ENCODE measurements at places on chromosomes 5 and 9.

DNA sequence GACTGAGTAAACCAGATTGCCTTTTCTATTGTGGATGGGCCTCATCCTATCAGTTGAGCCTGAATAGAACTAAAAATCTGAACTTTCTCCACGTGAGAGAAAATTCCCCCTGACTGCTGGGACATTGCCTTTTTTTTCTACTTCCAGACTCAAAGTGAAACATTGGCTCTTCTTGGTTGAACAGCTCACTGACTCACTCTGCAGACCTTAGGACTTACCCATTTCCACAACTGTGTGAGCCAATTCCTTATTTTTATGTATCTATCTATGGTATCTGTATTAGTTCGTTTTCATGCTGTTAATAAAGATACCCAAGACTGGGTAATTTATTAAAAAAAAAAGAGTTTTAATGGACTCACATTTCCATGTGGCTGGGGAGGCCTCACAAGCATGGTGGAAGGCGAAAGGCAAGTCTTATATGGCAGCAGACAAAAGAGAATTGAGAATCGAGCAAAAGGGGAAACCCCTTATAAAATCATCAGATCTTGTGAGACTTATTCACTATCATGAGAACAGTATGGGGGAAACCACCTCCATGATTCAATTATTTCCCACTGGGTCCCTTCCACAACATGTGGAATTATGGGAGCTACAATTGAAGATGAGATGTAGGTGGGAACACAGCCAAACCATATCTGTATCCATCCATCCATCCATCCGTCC is 306.7 kb upstream of the SLC24A2 start:
- no peak for DNase-seq

- no peak for DNase-seq
Measured at GRCh38 chr5:126568206-126568755, 26.7 kb downstream of the ALDH7A1 start.

DNA sequence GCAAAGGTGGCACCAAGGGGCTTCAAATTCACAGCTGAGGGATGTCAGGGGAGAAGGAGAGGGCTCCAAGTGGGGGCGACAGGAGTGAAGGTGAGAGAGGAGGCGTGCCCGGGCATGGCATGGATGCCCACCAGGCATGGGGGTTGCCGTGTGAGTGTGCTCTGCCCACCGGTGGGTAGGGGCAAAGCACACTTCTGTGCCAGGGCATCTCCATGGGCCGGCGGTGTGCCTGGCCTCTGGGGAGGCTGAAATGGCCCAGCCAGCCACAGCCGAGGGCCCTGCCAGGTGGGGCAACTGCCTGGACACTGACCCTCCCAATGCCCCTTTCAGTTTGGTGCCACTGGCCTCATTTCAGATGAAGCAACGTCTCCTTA is 14.0 kb upstream of the RNU6ATAC start:
- DNase-seq, result no peak

GRCh38 chr5:134466241-134467069 is 54.8 kb upstream of the CDKN2AIPNL start:
- DNase-seq, result no peak

DNA sequence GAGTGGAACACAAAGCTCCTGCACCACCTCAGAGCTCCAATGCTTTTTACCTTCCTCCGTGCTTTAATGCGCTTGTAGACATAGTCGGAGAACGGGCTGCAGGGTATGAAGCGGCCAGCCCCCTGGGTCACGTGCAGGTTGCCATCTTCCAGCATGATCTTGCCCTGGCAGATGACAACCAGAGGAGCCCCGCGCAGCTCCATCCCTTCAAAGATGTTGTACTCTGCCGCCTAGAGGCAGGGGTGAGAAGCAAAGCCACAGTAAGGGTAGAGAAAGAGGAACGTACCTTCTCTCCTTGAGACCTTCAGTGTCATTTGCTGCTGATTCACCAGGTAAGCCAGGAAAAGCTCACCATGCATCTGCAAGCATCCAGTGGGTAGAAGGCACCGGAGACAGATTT is 112.3 kb downstream of the DPYSL3 start:
- DNase-seq, result no peak

- DNase-seq, result no peak
Measured at GRCh38 chr5:127936439-127936972, 147.1 kb upstream of the SLC12A2 start.

GRCh38 chr9:126915281-126915816 is 767 bp downstream of the RALGPS1 start:
- peak; percentile 10 for DNase-seq

GRCh38 chr9:27408482-27408881 is 111.5 kb upstream of the EQTN start:
- no peak for DNase-seq

DNA sequence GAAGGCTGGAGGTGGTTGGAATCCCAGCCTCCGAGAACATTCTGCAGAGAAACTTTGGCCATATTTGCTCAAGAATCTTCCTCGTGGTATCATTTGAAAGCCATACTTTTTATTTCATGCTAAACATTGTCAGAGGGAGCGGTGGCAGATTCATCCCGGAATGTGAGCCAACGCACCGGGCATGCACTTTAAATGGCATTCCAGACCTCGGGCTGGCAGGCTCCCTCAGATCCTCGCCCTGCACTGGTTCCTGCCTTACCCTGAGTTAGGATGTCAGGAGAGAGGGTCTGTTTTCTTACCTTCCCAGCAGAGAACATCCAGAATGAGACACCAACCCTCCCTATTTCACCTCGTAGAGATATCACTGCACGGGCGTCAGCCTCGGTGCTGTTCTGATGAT is 33.8 kb downstream of the GDNF start:
- no peak for DNase-seq

GRCh38 chr9:28539434-28540070 is 966.3 kb upstream of the C9orf72 start:
- DNase-seq, result no peak
